ENCODE measurements at places on chromosomes 6 and 20.

DNA sequence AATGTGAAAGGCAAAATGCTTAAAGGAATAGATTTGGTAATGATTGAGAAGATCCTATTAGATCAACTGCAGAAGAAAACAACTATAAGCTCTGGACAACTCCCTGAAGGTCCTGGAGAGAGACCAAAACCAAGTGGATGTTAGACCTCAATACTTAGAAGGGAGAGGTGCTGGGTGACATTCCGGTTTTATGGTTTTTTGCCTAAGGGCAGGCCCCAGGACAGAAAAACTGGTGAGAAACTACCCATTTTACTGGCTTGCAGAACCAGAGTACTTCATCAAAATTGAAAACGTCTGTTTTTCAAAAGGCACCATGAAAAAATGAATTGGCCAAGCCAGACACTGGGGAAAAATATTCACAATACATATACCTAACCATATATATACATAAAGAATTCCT is 26.3 kb downstream of the SAMHD1 start:
- no peak for DNase-seq

- no peak for DNase-seq
Observed at GRCh38 chr6:88135578-88136114, 30.5 kb downstream of the CNR1 start.

GRCh38 chr6:34951731-34952130 is 62.7 kb downstream of the ANKS1A start:
- no peak for DNase-seq

DNA sequence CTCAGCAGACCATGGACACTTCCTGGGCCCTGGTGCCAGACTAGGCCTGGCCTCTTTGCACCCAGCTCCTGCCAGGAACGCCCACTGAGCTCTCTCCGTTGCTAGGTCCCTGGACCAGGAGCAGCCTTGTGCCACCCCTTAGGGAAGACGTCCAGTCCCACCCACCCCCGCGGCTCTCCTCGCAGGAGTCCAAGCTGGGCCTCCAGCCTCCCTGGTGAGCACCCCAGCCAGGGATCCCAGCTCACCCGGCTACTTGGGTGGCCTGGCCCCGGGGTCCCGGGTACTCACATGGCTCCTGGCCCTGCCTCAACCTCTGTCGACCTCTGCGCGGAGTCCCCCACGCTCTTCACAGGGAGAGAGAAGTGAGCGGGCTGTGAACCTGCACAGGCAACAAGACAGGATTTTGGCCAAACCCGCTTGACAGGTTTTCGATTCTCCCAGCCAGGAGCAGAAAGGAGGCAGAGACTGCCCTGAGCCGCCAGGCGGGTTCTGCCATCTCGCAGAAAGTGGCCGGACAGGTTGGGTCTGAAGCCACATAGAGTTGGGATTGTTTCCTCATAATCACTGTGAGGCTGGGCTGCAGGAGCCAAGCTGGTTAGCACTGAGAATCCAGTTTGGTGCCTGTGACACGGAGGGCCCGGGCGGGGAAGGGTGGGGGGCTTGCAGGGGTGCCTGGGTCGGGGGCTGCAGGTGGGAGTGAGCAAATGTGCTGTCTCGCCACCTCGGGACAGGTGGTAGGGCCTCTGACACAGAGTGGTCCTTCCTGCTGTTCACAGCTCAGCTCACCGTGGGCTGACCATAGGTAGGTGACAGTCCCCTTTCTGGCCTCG is at the start of gene RBBP8NL:
RBBP8NL (minus strand) TSS at position 368 of the 830 bp plus-strand sequence. CDS start 7,892 bp downstream, outside the sequence.
- no peak for DNase-seq

DNA sequence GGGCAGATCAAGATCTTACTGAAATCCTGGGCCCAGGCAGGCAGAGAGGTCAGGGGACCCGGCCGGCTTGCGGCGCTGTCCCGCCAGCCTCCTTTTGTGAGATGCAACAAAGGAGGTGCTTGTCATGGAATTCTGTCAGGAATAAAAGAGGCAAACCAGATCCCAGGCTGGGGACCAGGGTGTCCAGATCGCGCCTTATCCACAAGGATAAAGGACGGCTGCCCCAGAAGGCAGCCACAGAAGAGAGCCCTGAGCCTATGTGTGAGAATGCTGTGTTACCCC is 42.6 kb upstream of the CDH22 start:
- DNase-seq = no peak

DNA sequence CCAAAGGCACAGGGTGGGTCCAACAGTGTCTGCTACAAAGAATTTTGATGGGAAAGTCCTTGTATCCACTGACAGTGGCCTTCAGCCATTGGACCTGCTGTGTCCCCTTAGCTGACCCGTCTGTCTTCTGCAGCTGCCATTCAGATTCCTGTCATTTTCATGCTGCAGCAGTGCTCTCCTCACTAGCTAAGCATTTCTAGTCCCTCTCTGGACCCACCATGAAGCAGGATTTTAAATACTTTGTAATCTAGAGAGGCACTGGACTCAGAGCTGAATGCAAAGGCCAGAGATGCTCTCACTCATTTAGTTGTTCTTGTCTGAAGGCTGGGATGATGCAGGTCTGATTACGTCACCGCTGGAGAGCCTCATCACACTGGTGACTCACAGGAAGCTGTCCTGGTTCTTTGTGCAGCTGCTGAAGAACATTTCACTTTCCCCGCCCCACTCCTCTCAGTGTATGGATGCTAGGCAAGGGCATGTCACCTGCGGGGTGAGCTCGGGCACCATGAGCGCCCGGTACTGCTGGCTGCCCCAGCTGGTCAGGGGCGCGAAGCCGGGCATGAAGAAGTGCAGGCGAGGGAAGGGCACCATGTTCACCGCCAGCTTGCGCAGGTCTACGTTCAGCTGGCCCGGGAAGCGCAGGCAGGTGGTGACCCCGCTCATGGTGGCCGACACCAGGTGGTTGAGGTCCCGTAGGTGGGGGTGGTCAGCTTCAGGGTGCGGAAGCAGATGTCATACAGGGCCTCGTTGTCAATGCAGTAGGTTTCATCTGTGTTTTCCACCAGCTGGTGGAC is 19.4 kb upstream of the TUBB2A start:
- DNase-seq = no peak

GRCh38 chr20:24669701-24670100 is 200.3 kb downstream of the SYNDIG1 start:
- DNase-seq = no peak

DNA sequence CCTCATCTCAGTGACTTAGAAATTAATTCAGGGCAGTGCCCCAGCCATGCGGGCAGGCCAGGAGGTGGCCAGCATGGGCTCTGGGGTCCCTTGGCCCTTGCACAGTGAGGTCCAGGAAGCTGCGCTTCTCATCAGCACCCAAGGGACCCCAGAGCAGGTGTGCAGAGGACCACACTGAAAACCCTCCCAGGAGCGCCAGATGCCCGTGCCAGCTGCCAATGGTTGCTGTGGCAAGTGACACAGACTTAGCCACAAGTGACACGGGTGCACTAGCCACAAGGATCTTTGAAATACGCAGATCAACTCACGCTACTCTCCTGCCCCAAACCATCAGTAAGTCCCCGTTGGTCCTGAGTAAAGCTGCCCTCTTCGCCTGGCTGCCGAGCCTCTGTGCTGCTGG is 88.1 kb downstream of the ERMARD start:
- no peak for DNase-seq

DNA sequence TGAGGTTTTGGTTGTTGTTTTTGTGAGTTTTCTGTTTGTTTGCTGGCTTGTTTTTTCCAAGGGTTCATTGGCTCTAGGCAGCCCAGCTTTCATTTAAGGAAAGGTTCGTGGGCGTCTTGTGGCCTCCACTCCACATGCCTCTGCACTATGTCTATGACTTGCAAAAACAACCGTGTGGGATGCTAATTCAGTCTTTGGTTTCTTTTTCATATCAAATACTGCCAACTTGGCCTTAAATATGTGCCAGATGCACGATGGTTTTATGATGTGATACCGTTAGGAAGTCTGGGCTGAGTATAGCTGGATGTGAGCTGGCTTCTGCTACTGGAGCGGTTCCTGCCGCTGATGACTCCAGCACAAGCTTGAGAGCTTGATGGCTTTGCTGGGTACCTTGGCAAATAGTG is 96.3 kb downstream of the BMP2 start:
- no peak for DNase-seq

GRCh38 chr6:108568551-108569305 is 8.0 kb downstream of the FOXO3 start:
- DNase-seq = no peak

DNA sequence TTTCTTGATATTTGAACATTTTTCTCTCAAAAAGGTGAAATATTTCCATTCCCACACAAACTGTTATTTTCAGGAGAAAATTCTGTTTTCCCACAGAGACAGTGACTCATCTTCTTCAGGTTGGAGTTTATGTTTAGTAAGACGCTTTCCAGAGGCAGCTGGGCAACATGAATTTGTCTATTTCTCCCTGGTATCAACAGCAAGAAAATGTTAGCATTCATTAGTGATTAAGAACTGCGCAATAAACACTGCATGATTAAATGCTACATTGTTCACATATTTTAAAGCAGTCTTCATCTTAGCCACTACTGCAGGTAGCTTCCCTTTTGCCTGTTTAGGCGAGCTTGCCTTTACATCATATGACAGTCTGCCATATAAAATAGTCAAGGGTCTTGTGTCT is 295.7 kb downstream of the C6orf118 start:
- DNase-seq = no peak

- no peak for DNase-seq
Observed at GRCh38 chr6:112571488-112572270, 224.5 kb downstream of the RFPL4B start.

GRCh38 chr6:36280467-36280866 is 10.6 kb downstream of the PNPLA1 start:
- no peak for DNase-seq

- no peak for DNase-seq
Observed at GRCh38 chr20:5654557-5654956, 95.6 kb upstream of the SHLD1 start.

DNA sequence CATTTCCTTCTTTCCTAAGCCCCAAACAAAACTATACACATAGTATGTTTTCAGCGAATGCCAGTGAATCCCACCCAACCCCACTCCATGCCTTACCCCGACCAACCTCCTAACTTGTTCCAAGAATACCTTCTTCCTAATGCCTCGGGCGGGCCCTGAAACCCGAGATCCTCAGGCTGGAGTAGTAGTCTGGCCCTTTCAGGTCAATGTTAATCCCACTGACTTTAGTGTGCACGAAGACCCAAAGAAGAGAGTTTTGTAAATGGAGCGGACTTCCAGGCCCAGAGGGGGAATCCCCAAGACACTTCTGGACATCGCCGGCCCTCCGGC is 394 bp downstream of the YIPF3 start:
- no peak for DNase-seq

- no peak for DNase-seq
Observed at GRCh38 chr6:3575166-3575565, 118.3 kb upstream of the SLC22A23 start.

DNA sequence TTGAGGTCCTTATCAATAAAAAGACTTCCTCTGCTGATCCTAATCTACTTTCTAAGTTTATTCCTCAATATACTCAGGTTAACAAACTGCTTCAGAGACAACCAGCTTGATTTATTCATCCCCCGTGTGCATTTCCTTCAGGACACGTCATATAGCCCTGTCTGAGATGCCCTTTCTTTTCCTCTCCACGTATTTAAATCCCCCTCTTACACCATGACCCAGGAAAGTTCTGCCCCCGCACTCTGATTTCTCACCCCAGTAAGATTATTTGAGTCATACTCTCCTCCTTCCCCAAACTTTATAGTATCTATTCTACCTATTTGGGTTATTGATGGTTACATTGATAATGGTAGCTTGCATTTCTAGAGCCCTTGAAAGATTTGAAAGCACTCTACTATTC is 9.8 kb upstream of the CGA start:
- DNase-seq = no peak

GRCh38 chr6:152136449-152136825 is 329.0 kb downstream of the ESR1 start:
- DNase-seq = no peak

DNA sequence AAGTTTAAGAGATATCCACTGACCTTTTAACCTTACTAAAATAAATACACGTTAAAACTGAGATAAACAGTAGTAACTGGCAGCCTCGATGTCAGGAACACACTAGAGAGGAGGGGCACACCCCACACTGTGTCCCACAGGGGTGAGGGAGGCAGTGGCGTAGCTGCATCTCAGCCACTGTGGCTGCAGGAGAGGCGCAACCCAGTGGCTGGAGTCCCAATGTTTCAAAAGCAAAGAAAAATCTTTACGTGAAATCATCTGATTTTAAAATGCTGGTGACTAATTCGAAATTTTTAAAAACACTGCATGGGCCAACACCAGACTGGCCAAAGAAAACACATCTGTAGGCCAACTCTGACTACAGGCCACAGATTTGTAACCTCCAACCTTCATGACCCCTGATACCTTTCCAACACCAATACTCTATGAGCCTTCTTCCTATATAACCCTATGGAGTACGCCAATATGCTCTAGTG is 54.7 kb downstream of the TRAM2 start:
- DNase-seq = no peak

- DNase-seq = no peak
Observed at GRCh38 chr20:23257848-23258746, 92.5 kb upstream of the NXT1 start.

DNA sequence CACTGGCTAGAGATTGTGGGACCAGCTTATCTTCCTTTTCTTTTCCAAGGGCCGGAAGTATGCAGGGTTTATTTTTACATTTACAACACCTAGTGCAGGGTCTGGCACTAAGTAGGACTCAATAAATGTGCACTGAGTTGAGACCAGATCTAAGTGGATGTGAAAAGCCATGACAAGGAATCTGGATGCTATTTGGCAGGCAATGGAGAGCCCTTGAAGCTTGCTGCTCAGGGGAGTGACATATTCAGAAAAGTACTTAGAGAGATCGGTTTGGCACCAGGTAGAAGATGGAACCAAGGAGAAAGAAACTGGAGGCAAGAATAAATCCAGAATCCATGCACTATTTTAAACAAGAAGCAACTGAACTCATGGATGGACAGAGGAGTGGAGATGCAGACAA is 815.8 kb downstream of the MAFB start:
- DNase-seq = no peak

GRCh38 chr6:107114926-107115694 is at the start of gene BEND3:
TSS of gene BEND3 (minus strand) at chr6:107115515. CDS start at chr6:107099285, 16,230 bp downstream.
- no peak for DNase-seq

Data from activated CD4-positive, alpha-beta T cell treated with anti-CD3 and anti-CD28 coated beads for 24 hours (primary cell).